Body of pancreas (tissue), 4 donors: ENCODE measurements at places on chromosomes 5 and 9.

DNA sequence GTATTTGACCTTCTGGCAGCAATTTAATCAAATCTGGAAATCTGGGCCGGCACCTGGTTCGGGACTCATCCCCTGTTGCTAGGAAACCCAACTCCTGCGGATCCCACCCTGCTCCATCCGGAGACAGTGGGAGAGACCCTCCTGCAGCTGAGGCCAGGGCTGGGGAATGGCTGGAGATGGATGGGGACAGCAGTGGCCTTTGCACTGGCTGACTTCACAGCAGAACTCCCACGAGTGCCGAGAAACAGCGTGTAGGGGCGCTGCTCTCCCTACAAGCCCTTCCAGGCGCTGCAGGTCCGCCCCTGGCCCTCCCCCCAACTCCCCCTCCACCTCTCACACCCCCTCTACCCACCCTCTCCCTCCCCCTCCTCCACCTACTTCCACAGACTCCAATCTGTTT is 105.8 kb upstream of the PPP1R26 start:
- no peaks in the 10 kb centered on the region for H3K27me3 ChIP-seq
- no peak overlapping the region for H3K27ac ChIP-seq
- H3K36me3 ChIP-seq, result no peaks in the 10 kb centered on the region
- DNase-seq, result no peak

DNA sequence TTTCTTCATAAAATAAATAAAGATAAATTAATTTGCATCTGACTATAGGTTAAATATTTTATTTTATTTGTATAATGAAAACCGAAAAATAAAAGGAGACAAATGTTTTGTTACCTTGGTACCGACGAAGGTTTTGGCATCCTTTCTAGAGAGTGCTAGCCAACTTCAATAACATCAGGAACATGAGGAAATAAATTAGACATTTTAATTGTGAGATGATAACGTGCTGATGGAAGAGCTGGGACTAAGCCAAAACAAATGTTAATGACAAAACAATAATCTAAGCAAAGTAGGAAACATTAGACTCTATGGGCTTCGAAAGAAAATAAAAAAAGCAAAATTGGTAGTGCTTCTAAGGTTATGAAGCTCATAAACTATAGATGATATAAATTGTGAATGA is 201.0 kb downstream of the IRX2 start:
- H3K27me3 ChIP-seq, result no peaks in the 10 kb centered on the region
- H3K4me1 ChIP-seq, result no peaks in the 10 kb centered on the region
- no peaks in the 10 kb centered on the region for H3K36me3 ChIP-seq
- DNase-seq, result no peak

- no peaks in the 10 kb centered on the region for H3K36me3 ChIP-seq
- DNase-seq, result no peak
- H3K4me1 ChIP-seq, result no peaks in the 10 kb centered on the region
- no peak overlapping the region for H3K4me3 ChIP-seq
Measured at GRCh38 chr5:74441616-74442015, 198.9 kb downstream of the ENC1 start.

DNA sequence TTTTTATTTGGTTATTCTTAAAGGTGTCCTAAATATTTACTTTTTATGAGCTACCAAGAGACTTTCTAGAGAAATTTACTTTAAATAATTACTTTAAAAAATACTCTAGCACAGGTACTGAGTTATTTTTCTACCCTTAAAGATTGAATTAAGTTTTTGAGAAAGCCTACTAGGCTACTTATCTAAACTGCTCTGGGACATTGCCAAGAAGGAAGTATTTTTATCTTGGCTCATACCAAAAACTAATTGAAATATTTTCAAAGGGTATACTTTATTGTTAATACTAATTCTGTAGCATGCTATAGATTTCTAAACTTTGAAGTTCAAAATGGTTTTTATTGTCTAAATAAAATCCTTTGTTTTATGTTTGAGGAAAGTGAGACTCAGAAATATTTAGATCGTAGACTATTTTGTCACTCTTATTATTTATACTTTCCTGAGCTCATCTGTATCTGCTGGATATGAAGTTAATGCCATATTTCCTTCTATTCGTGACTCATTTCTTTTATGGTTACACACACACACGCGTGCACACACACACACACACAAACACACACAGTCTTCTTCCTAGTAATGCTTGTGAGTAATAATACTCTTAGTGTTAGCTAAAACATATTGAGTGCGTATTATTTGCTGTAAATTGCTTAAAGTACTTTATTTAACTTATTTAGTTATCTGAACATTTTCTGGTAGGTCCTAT is 89.5 kb downstream of the MAN2A1 start:
- no peaks in the 10 kb centered on the region for H3K36me3 ChIP-seq
- H3K4me3 ChIP-seq, result no peak overlapping the region
- H3K27ac ChIP-seq, result no peak overlapping the region

DNA sequence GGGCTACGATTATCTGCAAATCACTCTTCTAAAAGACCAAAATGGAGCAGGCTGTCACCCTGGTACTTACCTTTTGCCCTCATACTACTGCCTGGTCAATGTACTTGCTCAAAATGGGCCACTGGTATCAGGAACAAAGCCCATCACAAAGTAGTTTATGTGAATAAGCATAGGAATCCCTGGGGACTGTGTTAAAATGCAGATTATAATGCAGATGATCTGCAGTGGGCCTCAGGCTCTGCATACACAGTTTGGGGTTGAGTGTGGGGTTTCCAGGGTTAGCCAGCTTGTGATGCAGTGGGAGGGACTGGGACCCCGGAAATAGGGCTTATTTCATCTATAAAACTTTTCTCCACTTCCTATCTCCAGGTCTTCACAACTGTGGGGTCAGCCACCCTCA is 173.1 kb downstream of the HSD17B3 start:
- H3K4me1 ChIP-seq, result no peaks in the 10 kb centered on the region
- no peak overlapping the region for H3K27ac ChIP-seq
- no peaks in the 10 kb centered on the region for H3K27me3 ChIP-seq
- H3K36me3 ChIP-seq, result no peaks in the 10 kb centered on the region

DNA sequence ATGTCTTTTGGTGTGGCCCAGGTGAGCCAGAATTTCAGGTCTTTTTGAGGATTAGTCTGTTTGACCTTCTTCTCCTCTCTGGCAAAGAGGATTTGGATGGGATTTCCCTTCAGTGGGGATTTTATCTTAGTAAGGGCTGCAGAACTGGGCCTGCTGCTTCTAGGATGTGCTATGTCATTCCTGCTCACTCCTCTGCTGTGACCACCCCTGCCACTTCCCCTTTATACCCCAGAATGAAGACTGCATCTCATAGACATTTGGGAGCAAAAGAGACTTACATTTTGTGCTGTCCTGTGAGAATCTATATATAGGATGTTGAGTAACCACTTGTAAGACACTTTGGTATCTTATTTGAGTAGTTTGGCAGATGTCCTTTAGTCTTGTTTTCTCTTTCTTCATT is 76.2 kb downstream of the ARHGAP26 start:
- peaks cover 15% of the 10 kb centered on the region for H3K4me1 ChIP-seq
- peak overlapping the region; percentile 62 for H3K27ac ChIP-seq
- no peaks in the 10 kb centered on the region for H3K36me3 ChIP-seq
- H3K27me3 ChIP-seq, result no peaks in the 10 kb centered on the region
- DNase-seq, result no peak

GRCh38 chr5:54756301-54756700 is 229.1 kb downstream of the ESM1 start:
- H3K36me3 ChIP-seq, result no peaks in the 10 kb centered on the region
- DNase-seq, result no peak
- H3K27me3 ChIP-seq, result no peaks in the 10 kb centered on the region
- H3K4me1 ChIP-seq, result no peaks in the 10 kb centered on the region
- H3K27ac ChIP-seq, result no peak overlapping the region

DNA sequence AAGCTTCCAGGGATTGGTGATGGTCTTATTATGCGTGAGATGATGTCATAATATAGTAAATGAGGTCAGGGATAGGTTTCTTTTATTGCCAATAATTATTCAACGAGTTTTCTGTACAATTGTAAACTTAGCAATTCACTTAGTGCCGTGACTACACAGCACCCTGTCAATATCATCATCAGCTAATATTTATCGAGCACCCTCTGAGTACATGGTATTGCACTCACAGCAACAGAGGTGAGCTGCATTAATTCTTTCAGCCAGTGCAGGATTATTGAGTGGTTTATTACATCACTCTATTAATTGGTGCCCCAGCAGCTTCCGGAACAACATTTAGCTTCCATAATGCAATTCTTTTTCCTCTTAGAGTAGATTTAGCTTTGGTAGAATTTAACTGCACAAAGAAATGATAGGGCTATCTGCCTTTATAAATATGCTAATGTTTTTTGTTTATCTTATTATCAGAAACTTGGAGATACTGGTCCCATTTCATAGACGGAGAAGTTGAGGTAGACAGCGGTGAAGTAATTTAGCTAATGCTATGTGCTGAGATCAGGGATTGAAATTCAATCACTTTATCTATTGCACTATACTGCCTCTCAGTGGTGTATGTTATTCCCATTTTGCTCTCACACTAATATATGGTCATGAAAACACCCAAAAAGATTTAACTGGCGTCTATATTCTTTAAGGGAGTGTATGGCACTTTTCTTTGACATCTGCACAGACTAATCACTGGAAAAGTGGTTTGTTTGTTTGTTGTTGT is 726.1 kb upstream of the WWC1 start:
- H3K36me3 ChIP-seq, result no peaks in the 10 kb centered on the region
- no peaks in the 10 kb centered on the region for H3K27me3 ChIP-seq
- H3K27ac ChIP-seq, result no peak overlapping the region
- no peak for DNase-seq

DNA sequence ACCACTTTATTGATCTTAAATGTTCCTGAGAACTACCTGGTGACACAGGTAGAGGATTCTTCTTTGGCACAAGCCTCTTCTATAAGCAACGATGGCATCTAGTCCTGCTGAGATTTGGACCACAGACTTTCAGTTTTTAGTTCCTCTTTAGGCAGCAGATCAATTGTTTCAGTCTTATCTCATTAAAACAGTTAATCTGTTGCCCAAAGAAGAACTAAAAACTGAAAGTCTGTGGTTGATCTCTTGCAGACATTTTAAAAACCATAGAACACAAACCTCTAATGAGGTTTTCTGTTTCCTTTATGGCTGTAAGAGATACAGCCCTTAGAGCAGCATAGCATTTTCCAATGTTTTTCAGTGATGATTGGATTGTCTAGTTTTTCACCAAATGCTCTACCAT is 480.9 kb downstream of the MTRR start:
- DNase-seq, result no peak
- no peak overlapping the region for H3K4me3 ChIP-seq
- no peaks in the 10 kb centered on the region for H3K36me3 ChIP-seq
- no peaks in the 10 kb centered on the region for H3K4me1 ChIP-seq

DNA sequence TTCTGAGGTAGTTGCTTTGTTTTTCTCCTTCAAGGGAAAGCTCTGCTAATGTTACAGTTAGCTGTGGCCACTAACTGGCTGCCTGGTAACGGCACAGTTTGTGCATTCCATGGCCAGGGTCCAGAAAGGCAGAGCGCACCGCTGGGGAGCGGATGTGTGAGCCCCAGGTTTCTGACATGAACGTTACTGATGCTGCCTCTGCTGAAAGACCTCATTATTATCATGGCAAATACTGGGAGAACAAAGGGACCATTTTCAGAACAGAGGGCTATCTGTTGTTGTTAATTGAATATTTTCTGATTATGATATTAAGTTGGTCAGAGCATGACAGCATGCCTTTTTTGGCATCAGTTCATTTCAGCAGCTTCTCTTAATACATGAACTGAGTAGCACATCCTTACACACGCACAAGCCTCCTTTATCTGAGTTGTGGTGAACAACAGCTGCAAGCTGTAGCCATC is 134.1 kb downstream of the NUDT12 start:
- H3K4me3 ChIP-seq, result no peak overlapping the region
- no peaks in the 10 kb centered on the region for H3K36me3 ChIP-seq
- DNase-seq, result peak; percentile 80
- peaks cover 11% of the 10 kb centered on the region for H3K4me1 ChIP-seq
- peak overlapping the region; percentile 73 for H3K27ac ChIP-seq

GRCh38 chr9:104555521-104555920 is 13.4 kb upstream of the OR13C8 start:
- H3K27ac ChIP-seq, result no peak overlapping the region
- no peaks in the 10 kb centered on the region for H3K36me3 ChIP-seq
- H3K4me1 ChIP-seq, result no peaks in the 10 kb centered on the region

- DNase-seq, result no peak
- no peaks in the 10 kb centered on the region for H3K36me3 ChIP-seq
- no peak overlapping the region for H3K27ac ChIP-seq
- H3K27me3 ChIP-seq, result no peaks in the 10 kb centered on the region
- no peak overlapping the region for H3K4me3 ChIP-seq
Measured at GRCh38 chr5:55151923-55152842, 7.8 kb upstream of the GPX8 start.

DNA sequence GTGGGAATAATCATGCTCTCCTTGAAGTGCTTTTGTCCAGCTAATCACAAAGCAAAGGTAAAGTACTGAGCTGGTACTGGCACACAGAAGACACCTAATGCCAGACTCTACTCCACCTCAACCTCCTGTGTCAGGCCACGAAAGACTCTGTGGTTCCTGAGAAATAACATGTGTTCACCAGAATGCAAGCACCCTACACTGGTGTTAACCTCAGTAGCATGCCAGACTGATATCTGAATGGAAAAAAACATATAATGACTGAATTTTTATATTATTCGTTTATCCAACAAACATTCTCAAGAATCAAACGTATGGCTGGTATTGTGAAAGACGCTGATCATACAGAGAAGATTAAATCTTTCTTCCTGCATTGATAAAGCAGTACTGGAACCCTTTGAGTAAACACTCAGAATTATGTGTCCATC is 97.1 kb upstream of the IFNE start:
- H3K4me1 ChIP-seq, result no peaks in the 10 kb centered on the region
- no peaks in the 10 kb centered on the region for H3K27me3 ChIP-seq

DNA sequence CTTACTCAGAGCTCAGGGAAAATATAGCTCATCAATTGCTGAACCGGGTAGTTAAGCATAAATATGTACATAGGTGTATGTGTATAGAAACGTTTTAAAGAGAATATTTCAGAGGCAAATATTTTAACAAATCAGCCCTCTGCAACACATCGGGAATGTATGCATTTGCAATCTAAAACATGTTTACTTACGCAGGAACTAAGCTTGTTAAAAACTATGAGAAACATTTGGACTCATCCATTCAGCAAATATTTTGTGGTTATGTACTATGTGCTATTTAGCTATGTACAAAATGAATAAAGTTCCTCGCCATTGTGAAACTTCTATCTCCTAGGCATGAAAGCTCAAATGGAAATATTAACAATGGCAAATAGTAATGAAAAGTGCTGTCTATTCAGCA is 469.9 kb downstream of the ARHGEF28 start:
- no peak overlapping the region for H3K27ac ChIP-seq
- no peak for DNase-seq
- H3K4me1 ChIP-seq, result no peaks in the 10 kb centered on the region
- H3K4me3 ChIP-seq, result no peak overlapping the region

DNA sequence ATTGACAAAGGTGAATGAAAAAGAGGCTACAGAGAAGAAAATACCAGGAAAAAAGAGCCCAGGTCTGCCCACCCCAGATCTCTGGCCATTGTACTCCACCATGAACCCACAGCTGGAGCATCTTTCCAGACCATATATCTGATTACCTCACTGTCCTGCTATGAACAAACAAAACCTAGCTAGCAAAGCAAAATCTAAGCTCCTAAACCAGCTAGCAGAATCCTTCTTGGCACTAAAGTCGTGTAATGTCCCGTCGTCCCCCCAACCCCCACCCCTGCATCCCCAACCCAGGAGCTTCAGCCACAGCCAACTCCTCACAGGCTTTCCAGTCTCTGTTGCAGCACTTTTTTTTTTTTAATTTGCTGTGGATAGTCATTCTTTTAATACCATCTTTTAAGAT is 2.5 kb downstream of the C1QTNF3 start:
- H3K4me3 ChIP-seq, result no peak overlapping the region
- H3K27me3 ChIP-seq, result no peaks in the 10 kb centered on the region
- H3K27ac ChIP-seq, result no peak overlapping the region

GRCh38 chr9:36128349-36128748 is 8.2 kb upstream of the GLIPR2 start:
- H3K36me3 ChIP-seq, result no peaks in the 10 kb centered on the region
- no peak for DNase-seq
- H3K27me3 ChIP-seq, result no peaks in the 10 kb centered on the region
- H3K4me1 ChIP-seq, result no peaks in the 10 kb centered on the region
- H3K27ac ChIP-seq, result no peak overlapping the region
